Esophagus squamous epithelium (tissue), 5 donors: ENCODE measurements at places on chromosomes 6 and 20.

DNA sequence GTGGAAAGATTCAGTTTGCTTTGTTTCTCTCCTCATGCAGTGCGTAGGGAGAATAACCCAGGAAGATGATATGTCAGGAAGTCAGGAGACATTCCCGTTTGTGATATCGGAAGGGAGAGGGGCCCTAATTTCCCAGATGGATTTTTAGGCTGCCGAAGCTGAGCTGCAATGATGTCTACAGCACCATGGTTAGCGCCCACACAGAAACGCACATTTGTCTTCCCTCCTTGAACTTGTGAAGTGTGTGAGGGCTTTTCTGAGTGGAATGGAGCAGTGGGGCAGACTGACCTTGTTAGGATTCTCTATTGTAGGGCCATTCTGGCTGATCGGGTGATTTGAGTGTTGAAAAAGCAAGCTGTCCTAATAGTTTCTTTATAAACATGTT is 191.3 kb upstream of the ARG1 start:
- DNase-seq = no peak

GRCh38 chr20:47682028-47682783 is 103.1 kb downstream of the SULF2 start:
- no peak for DNase-seq

- no peak for DNase-seq
These were observed 192.0 kb upstream of the PLN start for GRCh38 chr6:118356054-118356453.

GRCh38 chr6:28371706-28372451 is 22.1 kb downstream of the ZKSCAN3 start:
- no peak for DNase-seq

DNA sequence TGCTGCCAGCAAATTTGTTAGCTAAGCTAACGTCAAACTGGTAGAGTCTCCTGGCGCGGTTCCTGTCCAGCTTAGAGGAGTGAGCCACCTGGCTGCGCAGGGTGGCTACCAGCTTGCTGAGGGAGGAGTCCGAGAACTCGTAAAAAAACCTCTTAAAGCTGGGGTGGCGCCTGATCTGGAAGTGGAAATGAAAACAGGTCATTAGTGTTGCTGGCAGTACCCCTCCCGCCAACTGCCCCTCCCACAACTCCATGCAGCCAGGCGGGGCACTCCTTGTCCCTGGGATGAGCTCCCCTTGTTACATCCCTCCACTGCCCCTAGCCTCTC is 17.3 kb downstream of the BNIP5 start:
- no peak for DNase-seq

GRCh38 chr20:5357946-5358345 is 41.2 kb upstream of the PROKR2 start:
- DNase-seq = no peak

DNA sequence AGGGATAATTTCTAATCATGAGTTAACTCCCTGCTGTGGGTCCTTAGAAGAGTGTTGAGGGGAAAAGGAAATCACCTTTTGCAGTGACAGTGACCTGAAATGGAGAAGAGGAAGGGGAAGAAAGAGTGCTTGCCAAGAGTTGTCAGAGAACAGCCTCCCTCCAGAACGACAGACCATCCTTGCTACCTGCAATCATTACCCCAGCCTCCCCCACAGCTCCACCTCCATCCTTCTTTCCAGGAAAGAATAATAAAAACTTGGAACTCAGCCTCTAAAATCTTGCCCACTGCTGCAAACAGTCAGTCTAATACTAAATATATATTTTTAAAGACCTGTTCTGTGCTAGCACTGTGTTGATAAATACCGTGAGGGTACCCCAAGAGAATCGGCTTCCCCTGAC is 28.7 kb upstream of the FUCA2 start:
- DNase-seq = no peak

GRCh38 chr6:148996815-148997214 is 250.0 kb downstream of the UST start:
- no peak for DNase-seq

DNA sequence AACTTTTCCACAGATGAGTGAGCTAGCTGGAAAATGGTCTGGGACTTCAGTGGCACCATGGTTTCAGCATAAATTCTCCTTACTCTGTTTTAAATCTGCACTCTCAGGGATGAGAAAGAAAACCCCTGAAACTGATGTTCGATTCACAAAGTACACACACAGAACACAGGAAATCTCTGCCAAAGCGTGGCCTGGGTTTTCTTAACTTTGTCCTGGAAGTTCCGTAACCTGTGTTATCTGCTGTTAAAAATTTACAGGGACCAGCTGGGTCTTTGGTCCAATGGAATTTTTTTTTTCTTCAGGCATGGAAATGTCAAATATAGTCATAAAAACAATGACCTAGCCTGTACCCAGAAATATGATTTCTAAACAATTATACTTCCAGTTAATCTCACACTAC is 7.3 kb downstream of the SCML4 start:
- no peak for DNase-seq

- no peak for DNase-seq
These were observed 82.4 kb upstream of the TAB2 start for GRCh38 chr6:149235130-149235561.

- no peak for DNase-seq
These were observed 572 bp upstream of the ZDHHC14 start for GRCh38 chr6:157380458-157380778.

GRCh38 chr6:148491638-148492251 is 149.1 kb downstream of the SASH1 start:
- DNase-seq = no peak

- DNase-seq = no peak
These were observed 9.6 kb downstream of the DYNLRB1 start for GRCh38 chr20:34525709-34526416.

GRCh38 chr20:35547329-35547728 is 5.5 kb downstream of the ERGIC3 start:
- DNase-seq = no peak

DNA sequence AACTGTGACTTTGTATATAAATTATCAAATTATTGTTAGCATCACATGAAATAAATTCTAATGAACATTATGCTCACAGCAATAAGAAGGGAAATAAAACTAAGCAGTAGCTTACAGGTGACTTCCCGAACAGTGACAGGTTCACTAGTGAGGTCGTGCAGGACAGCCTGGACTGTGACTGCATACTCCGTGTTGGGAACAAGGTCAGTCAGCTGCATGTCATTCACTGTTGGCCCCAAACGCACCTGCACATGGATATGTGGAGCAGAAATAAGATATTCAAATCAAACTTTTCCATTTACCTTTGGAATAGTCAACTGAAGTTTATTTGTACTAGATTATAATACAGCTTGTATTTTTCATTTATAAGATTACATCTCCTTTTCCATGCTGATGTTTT is 60.6 kb downstream of the COL12A1 start:
- DNase-seq = no peak

- DNase-seq = no peak
These were observed 227.9 kb downstream of the PTPRT start for GRCh38 chr20:42961771-42962170.

DNA sequence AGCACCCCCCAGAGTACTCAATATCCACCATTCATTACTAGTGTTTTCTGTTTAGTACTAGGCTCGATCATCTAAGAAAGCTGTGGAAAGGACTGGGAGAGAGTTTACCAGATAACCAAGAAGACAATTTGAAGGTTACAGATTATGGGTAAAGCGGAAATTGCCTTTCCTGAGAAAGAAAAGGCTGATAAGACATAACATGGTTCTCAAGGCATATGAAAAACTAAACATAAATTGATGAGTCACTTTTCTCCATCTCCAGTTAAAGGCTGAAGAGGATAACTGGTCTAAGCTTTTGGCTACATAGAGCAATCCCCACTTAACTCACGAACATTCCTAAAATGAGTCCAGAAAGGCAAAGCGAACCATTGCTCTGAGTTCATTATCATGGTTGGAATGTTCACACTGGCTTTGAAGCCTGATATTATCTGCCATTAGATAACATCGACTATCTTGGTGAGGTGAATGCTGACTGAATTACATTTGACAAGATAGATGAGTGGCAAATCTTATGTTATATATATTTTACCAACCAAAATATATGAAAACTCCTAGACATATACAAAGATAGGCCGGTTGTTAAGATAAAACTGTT is 65.8 kb downstream of the BTBD9 start:
- DNase-seq = no peak

DNA sequence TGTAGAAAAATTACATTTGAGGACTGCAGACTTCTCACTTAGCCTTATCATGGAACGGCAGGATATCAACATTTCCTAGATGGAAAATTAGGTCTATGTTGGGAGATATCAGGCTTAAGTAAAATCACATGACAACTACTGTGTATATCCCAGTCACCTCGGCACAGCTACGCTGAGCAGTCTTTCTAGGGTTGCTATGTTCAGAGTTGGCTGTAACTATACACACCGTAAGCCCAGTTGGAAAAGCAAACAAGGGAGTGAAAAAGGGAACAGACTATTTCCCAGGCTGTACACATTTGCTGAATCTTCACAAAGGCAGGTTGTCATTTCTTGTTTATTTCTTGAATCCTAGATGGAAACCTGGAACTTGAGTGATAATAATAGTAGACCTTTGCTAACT is 80.7 kb upstream of the PTPRK start:
- DNase-seq = no peak

DNA sequence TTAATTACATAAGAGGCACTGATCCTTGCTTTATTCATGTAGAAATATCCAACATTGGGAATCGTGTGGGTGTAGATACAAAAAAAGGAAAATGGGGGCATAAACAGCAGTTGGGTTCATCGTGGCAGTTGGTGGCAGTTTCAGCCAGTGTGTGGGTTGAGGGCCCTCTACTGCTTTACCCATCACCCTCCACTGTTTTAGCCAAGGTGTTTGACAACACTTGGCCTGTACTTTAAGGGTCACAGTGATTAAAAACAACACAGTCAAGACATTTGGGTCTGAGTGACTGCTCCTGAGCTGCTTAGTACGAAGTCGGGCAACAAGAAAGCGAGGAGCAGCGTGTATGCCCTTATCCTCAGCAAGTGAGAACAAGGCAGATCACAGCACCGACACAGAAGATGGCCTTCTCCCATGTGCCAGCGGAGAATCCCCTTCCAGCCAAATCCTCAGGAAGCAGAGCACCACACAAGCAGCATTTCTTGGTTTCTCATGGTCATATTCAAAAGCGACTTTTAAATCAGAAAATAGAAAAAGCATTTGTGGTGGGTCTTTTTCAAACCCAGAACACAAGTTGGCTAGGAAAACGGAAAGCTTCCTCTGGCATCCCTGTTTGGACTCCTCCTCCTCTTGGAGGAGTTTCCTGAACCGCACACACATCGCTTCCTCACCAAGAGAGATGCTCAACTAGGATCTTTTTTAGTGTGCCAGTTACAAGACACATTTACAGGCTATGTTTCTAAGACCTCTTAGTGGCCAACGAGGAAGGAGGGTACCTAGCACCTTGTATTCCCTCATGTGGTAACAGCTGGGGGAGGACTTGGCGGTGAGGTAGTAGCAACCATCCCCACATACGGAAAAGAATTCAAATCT is 23.5 kb downstream of the EIF2S2 start:
- no peak for DNase-seq

- no peak for DNase-seq
These were observed 173.9 kb downstream of the LMBRD1 start for GRCh38 chr6:69622924-69623323.

- DNase-seq = no peak
These were observed 34.6 kb upstream of the SPACA1 start for GRCh38 chr6:88013015-88013414.

- no peak for DNase-seq
These were observed 16.0 kb downstream of the CDH4 start for GRCh38 chr20:61268024-61268423.

- DNase-seq = no peak
These were observed 8.6 kb upstream of the HECA start for GRCh38 chr6:139126255-139126654.

GRCh38 chr6:47187893-47188587 is 121.7 kb downstream of the TNFRSF21 start:
- DNase-seq = no peak

GRCh38 chr6:14925699-14926026 is 320.2 kb upstream of the JARID2 start:
- no peak for DNase-seq

- no peak for DNase-seq
These were observed 134.2 kb downstream of the TRIM27 start for GRCh38 chr6:28789553-28790083.

DNA sequence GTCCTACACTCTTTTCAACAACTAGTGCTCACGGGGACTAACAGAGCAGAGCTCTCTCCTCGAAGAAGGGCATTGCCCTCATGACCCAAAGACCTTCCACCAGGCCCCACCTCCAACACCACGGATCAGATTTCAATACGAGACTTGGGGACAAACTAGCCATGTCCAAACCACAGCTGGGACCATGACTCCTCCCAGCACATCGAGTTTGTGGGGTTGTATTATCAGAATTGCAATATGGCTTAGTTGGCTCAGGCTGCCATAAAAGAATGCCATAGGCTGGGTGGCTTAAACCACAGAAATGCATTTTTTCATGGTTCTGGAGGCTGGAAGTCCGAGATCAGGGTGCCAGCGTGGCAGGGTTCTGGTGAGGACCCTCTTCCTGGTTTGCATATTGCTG is 189.7 kb upstream of the PMEPA1 start:
- no peak for DNase-seq

DNA sequence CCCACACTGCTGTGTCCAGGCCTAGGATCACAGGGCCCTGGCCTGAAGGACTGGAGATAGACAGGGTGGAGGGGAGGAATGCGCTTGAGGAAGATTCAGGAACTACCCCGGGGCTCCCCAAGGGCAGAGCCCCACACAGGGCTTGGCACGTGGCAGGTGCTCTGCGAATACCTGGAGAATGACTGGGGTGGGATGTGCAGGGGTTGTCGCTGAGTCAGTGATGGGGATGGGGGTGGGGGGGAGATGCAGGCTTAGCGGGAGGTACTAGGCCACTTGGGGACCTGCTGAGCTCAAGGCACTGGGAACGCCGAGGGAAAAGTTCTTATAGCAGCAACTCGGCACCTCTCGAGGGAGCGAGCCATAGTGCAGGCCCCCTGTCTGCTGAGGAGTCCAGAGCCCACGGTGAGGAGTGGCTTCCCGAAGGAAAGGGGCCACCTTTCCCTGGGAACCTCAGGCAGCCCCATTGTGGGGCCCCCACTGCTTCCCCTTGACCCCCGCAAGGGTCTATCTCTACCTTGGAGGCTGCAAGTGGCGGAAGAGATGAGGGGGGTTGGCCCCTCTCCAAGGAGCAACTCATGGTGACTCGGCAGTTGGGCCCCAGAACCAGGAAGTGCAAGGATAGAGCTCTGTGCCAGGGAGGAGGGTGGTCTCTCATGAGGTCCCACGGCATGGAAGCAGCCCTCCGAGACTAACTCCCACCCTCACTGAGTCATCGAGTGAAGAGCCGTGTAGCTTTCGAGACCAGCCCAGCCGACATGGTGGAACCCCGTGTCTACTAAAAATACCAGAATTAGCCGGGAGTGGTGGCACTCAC is 33.1 kb downstream of the SRC start:
- DNase-seq = no peak

DNA sequence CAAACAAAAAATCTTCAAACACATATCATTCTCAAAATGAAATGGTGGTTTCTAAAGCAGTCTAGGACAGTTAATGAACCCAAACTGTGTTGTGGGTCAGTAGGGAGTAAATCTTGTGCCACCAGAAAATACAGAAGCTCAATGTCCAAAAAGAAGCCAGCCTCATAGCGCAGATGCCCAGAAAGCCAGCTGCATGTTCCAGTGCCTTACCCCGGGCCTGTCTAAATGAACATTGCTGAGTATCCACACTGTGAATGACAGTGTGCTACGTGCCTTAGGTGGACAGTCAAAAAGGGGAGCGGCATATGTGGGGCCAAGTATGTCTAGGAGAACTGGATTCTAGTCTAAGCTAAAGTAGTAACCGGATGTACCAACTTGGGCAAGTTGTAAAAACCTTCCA is 10.9 kb downstream of the FYN start:
- DNase-seq = no peak
